ENCODE measurements at places on chromosomes 3 and 15.

- no peak for ATAC-seq
Measured at GRCh38 chr3:61690016-61690415, 128.6 kb downstream of the PTPRG start.

DNA sequence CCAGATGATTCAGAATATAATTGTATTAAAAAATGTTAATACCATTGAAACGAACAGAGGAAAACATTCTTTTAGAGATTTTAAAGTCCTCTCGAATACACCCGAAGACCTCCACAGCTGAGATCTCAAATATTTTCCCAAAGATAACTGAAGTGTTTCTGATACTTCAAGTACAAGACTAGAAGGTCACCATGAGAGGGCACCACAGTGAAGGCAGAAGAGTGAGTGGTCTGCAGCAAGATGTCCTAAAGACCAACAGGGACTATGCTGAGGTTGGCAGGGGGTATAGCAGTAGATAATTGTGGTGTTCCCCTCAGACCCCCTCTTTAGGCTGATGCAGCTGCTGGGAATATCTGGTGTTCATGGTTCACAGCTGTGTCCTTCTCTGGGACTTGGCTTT, 156.5 kb downstream of the PDCD6IP start:
- no peak for ATAC-seq

DNA sequence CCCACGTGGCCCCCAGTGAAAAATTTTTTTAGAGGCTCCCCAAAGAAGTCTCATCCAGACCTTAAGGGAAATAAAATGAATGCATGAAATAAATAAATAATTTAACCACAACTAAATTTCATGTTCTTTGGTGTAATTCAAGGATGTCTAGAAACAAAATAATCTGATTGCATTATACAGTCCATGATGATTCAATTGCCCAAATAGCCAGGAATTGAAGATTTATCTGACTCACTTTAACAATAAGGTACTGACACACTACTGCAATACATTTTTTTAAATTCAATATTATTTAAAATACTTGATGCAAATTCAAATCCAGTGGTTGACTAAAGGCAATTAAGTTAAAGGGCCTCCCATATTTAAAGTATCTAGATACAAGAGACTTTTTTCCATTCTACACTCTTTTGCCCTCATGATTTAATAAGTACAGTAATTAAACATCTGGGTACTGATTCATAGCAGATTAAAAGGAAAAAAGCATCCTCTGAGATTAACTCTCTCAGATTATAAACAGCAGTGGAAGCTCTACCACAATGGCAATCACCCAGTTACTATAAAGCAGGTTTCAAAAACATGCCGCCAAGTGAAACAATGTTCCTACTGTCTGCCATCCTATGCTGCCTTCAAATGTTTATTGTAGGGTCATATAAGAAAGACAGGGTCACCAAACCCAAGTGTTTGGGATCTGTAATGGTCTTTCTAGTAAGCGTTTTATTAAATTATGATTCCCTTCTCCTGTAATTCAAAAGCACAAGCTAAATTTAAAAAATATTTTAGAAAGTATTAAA, 9.9 kb downstream of the UQCC5 start:
- ATAC-seq, result no peak

DNA sequence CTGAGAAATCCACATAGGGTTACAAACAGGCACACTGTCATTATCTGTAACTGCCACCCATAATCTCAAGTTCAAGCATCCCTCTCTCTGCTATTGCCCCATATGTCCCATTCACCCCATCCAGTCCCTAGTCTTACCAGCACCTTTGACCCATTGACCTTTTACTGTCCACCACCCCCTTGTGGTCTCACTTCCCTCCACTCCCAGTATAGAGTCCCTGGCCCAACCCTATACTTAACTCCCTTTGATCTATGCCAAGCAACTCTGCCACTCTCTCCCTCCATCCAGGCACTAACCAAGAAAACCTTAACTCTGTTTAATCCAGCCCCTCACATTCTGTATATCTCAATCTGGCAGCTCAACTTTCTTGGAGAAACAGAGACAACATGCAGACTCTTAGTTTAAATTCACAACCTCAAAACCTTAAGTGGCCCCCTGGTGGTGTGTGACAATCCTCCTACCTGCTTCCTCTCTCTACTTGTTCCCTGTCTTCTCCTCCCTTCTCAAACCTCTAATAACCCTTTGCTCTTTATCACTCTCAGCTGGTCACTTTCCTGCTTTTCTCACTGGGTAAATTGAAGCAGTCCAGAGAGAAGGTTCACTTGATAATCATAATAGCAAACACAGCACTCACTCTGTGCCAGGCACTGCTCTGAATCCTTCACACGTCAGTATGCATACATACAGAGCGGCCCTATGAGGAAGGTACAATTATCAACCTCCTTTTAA, 162.7 kb downstream of the STT3B start:
- ATAC-seq, result no peak

DNA sequence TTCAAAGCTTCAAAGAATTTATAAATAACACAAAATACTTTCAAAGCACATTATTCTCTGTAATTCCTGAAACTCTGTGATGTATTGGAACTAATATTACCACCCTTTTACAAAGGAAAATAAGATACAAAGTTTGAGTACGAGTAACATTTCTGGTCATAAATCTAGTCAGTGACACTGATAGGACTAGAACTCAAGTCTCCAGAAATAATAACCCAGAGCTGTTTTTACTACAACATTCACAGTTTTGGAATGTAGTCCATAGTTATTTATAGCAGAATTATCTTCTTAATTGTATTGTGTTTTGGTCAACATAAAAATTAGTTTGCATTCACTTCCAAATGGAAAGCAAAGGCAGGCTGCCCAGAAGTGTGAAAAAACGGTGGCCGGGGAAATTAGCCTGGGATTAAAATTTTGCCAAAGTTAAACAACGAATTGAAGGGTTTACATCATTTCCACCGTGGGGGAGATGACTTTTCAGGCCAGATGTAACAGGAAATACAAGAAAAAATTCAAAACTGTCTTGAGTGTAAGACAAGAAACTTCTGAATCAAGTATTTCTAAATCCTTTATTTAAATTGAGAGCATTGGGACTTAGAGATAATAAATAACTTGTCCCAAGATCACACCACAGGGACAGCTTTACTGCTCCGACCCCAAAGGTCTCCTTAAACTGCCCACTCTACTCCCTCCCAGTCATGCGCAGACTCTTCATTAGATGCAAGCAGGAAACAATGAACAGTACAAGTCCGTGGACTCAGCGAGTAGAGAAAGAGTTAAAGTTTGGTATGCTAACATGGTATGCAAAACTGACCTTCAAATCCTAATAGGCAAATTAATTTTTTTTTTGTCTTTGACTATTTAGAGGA, 74.3 kb upstream of the VGLL4 start:
- no peak for ATAC-seq

- ATAC-seq, result no peak
Measured at GRCh38 chr3:193825617-193826016, 232.6 kb downstream of the OPA1 start.

DNA sequence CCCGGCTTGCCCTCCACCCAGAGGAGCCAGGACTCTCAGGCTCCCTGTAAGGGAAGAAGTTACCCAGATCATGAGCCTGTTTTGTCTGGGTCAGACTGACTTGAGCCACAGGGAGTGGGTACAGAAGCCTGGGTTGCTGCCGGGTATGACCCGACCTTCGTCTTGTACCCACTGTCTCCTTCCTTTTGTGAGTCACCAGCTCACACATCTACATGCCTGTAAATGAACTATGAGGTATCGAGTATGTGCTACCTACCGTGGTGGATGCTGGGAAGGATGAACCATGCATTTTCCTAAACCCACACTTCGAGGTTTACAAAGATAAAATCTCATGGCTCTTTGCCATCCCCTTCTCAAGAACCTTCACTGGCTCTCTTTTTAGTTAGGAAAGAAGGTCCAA, 56.9 kb downstream of the CACNA1D start:
- peak; percentile 57 for ATAC-seq

GRCh38 chr15:64216730-64217428, 54.1 kb upstream of the PPIB start:
- no peak for ATAC-seq

DNA sequence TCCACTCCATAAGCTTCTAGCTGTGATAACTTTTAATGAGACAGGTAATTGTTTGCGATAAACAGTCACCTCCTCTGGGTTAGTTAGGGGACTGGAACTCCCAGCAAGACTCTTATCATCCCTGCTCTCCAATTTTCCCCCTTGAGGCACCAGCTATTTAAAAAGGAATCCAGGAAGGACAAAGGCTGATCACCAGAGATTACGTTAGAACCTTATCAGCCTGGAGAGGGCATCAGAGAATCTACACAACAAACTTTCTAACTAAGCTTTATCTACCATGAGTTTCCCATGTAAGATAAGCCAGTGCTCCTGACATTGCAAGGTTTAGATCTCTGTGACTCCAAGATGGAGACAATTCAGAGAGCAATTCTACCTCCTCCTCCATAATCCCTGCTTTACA, 31.3 kb downstream of the GPR176 start:
- ATAC-seq, result no peak

GRCh38 chr3:10557781-10558373, 52.5 kb upstream of the ATP2B2 start:
- ATAC-seq, result peak; percentile 84

DNA sequence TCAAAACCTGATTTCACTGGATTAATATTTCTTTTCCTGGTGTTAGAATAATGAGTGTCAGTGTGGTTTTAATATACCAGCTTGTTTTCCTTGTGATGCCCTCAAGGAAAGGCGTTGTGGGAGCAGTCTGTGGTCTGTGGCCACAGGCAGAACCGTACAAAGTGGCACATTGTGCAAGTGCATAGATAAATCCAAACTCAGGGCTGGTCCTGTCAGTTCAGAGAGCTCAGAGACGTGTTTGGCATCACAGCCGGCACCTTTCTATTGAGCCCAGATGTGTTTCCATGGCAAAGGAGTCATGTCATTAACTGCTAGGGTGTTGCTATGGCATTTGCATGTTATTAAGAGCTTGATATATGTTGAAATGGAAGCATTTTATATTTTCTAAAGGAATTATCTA, 289.9 kb upstream of the RASGRP1 start:
- no peak for ATAC-seq

DNA sequence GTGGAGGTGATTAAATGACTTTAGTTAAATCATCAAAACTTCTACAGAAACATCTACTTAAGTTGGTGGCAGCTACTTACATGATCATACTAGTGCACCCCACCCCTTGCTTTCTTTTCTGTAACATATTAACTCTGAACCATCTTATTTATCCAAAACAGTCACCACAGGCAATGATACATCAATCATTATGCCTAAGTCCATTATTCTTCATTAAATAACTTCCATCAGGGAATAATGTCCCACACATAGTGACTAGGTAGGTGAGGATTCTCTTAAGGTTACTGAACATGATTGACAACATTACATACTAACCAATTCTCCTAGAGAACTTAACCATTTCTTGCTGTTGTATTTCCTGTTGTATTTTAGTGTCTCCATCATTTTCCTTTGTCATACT, 210.2 kb downstream of the NR1D2 start:
- ATAC-seq, result no peak

DNA sequence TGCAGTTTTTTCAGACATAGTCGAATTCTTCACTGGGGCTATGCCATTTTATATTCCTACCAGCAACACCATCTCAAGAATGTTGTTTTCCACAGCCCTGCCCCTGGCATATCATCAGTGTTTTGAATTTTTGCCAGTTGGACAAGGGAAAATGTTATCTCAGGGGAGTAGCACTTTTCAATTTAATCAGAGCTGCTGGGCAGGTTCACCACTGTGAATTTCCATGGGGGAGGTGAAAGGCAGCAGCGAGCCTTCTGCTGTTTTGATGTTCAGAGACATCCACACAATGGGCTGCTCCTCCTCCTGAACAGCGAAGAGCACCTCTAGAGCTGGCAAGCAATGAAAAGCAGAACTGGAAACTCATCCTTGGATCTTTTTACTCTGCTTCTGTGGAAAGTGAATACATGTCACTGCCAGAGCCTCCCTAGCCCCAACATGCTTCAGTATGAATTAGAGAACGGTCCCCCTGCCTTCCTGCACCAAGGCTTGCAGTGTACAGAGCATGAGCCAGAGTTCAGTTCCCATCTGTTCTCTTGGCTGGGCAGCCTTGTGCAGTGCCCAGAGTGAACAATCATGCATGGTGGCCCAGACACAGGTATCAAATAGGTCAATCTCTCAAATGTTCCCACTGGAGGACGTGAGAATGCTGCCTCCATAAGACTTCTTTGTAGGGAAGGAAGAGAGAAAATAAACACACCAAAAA, 56.1 kb upstream of the RAD18 start:
- ATAC-seq, result no peak

GRCh38 chr3:28320981-28321380, 27.5 kb upstream of the ZCWPW2 start:
- no peak for ATAC-seq

GRCh38 chr3:134625885-134626741, 24.7 kb downstream of the KY start:
- ATAC-seq, result no peak

DNA sequence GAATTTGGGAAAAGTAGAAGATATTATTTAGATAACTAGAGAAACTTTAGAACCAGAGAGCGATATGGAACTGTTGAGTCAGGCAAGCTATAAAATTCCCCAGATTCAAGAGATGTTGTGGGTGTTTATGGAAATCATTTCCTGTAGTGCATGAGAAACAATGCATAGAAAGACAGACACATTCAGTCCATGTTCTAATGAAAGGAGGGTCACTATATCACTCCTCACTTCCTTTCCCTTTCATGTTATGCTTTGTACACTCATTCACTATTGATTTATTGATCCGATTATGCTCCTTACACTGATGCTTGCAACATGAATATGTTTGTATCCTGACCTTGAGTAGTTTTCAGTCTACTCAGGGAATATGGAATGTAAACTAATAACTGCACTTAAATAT, 1459.9 kb upstream of the ALCAM start:
- no peak for ATAC-seq

GRCh38 chr3:111769992-111770352, 89.1 kb upstream of the PHLDB2 start:
- ATAC-seq, result no peak

GRCh38 chr3:13019243-13020095, 53.8 kb downstream of the IQSEC1 start:
- ATAC-seq, result no peak

- ATAC-seq, result no peak
Measured at GRCh38 chr3:111871809-111872623, 13.0 kb downstream of the PHLDB2 start.

DNA sequence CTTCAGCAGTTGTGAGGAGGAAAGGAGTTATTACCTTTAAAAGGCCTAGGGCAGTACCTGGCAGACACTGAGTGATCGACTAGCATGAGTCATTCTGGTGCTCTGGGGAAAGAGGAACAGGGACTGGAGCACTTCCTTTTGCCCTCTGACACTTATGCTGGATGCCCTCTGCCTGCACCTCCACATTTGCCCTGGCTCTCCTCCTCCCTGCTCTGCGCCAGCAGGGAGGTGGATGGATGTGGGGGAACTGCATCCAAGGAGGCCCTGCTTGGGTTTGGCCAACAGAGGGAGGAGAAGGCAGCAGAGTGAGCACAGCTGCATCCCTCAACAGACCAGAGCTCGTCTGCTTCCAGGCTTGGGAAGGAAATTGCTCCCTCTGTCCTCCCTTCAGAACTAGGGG, 75.0 kb downstream of the SEMA5B start:
- ATAC-seq, result no peak

GRCh38 chr3:159798951-159799350, 189.7 kb upstream of the IL12A start:
- no peak for ATAC-seq

Measured in activated T-helper 17 cell treated with anti-CD3 and anti-CD28 coated beads, Interleukin-2, amount 50 U/mL, for 72 hours (primary cell).